CD4-positive, alpha-beta T cell treated with Interleukin-10 for 1 hour (primary cell): ENCODE measurements at places on chromosomes 6 and 20.

GRCh38 chr6:139172567-139172966, 37.7 kb downstream of the HECA start:
- DNase-seq: no peak

- no peak for DNase-seq
Measured at GRCh38 chr20:57592263-57593092, 27.7 kb downstream of the ZBP1 start.

DNA sequence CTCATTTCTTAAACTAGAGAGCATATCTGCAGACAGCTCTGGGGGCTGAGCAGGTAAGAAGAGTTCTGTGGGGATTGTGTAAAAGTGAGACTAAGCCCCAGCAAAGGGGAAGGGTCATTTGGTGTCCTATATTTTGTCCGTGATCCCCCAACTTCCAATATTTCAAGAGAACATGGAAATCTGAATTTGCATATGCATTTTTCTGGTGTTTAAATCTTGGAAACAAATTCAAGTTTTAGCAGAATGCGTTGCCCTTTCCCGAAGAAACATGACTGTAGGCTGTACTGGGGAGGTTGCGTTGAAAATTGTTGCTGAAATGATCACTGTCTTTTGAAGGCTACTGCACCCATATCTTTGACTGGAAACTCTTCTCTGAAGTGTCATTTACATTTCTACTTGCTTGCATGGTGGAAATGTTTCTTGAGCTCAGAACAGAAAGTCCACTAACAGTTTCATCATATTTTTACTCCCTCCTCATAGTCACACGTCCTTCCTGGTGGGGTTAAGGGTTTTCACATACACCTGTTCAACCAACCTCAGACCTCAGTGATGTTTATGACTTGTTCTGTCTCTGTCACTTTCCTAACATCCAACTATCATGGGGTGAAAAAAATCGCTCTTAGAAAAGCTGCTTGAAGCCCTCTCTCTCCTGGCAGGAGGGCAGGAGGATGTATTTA, 140.3 kb downstream of the BCAS1 start:
- no peak for DNase-seq

- DNase-seq: peak; percentile 50
Measured at GRCh38 chr6:47631269-47631772, 67.1 kb upstream of the ADGRF4 start.

DNA sequence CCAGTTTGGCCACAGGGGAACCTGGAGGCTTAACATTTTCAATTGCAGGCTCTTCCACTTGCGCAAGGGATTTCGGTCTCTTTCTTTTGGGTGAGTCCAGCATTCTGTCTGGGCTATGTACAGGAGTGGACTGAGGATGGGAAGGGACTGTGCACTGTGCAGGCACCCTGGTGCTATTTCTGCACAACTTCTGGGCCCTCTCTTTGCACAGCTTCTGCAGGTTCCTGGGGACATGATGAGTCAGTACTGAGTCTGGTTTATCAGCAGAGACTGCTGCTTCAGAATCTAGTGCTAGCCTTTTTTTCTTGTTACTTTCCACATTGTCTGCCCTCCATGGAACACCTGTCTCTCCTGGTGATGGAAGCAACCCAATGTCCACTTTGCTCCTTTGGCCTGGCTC, 78.5 kb upstream of the ASF1A start:
- no peak for DNase-seq

- DNase-seq: no peak
Measured at GRCh38 chr6:114315831-114316595, 26.8 kb downstream of the HS3ST5 start.

- no peak for DNase-seq
Measured at GRCh38 chr6:47079638-47080037, 37.5 kb upstream of the ADGRF1 start.

- no peak for DNase-seq
Measured at GRCh38 chr20:38536310-38536709, 44.7 kb upstream of the ADIG start.

GRCh38 chr20:31824554-31825313, 5.6 kb downstream of the MYLK2 start:
- no peak for DNase-seq

GRCh38 chr6:157271911-157272310, 51.4 kb downstream of the TMEM242 start:
- no peak for DNase-seq

DNA sequence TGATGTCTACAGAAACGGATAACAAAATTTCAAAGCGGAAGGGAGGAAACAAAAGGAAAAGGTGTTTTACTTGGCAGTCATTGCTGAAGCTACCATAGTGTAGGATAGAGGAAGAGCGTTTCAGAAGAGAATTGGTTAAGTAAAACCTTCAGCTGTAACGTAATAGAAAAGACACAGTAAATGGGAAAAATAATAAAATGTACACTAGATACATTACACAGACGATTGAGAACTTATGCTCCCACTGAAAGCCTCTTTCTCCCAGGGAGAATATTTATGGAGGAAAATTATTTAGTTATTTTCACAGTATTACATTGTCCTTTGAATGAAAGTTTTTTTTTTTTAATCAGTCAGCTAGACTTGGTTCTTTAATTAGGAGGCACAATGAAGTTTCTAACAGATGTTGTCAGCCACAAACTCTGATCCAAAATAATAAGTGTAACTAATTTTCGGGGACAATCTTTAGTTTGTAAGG, 90.7 kb upstream of the PRDM1 start:
- no peak for DNase-seq

GRCh38 chr6:80235647-80236046, 129.2 kb downstream of the BCKDHB start:
- DNase-seq: no peak

- DNase-seq: no peak
Measured at GRCh38 chr20:53647286-53647821, 53.7 kb upstream of the ZNF217 start.

DNA sequence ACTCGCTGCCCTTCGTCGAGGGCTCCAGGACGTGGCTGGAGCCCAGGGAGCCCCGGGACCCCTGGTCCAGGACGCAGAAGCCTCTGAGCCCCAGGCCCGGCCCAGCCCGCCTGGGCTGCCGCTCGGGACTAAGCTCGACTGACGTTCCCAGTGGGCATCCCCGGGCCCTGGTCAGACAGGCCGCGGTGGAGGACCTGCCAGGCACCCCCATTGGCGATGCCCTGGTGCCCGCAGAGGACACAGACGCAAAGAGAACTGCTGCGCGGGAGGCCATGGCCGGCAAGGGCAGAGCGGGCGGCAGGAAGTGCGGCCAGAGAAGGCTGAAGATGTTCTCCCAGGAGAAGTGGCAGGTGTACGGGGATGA, 28.9 kb downstream of the ZNF831 start:
- no peak for DNase-seq

DNA sequence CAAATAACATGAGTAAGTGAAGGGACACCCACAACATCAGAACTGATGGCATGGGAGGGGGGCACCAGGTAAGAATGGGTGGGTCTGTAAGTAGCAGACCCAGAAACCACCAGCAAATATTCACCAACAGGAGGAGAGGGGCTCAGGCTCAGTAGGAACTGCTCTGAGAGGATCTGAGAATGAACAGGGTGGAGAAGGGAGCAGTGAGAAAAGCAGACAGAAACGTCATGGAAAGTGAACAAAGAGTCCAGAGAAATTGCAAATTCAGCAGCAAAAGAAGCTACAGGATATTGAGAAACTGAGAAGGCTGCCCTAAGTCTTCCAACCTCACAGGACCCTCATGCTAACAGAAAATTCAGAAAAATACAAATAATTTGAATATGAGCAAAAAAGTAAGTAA, 121.3 kb downstream of the KIF16B start:
- DNase-seq: no peak

- peak; percentile 27 for DNase-seq
Measured at GRCh38 chr20:32034581-32035425, 17.2 kb upstream of the HCK start.

- DNase-seq: no peak
Measured at GRCh38 chr6:34129753-34130152, 16.1 kb downstream of the GRM4 start.

DNA sequence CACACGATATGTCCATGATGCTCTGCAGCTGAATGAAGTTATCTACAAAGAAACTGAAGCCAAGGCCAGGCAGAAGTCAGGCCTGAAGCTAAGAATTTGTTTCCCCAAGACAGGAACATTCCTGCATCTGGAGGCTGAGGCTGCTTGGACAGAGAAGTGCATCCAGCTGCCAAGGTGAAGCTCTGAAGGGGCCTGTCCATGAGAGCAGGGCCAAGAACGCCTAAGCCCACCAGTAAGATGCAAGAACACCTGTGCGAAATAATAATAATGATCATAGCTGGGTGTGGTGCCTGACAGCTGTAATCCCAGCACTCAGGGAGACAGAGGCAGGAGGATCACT, 37.7 kb upstream of the B4GALT5 start:
- no peak for DNase-seq

DNA sequence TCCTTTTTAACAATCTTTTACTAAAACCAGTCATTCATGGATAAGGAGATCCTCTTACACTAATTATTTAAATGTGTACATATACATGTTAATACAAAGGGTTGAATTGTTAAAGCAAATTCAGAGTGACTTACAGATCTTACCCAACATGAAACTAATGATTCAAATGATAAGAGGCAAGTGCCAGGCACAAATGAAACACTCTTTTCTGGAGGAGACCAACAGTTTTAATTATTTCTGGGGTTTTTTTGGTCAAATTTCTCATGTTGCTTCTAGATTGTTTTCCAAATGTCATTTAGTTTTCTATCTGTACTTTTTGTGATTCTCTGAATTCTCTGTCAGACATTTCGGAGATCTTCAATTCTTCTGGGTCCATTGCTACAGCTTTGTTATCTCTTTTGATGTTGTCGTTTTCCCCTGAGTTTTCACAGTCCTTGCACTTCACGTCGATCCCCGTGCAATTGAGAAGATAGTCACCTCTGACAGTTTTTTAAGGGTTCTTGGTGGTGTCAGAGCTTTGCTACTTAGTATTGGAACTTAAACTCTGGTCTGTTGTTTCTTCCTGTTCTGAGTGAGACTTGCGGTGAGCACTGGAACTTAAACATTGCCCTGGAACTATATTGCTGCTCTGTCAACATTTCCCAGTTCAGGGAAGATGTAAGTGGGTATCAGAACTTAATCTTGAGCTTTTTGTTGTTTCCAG, 23.2 kb downstream of the MAS1 start:
- DNase-seq: no peak

DNA sequence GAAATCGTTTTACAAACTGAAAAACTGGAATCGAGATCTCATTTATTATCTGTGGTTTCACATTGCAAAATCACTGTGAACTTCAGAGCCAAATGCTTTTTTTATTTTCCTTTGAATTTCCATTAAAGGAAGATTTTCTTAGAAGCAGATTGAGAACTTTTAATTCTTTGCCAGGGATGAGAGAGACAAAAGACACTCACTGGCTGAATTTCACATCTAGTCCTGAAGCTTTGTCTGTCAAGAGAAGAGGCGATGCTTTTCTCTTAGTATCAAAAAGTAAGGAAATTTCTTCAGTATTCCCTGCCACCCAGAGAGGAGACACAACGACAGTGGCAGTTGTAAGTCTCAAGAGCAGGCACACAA, 141.8 kb downstream of the TMEM200A start:
- no peak for DNase-seq
